Stimulated activated CD4-positive, alpha-beta T cell treated with anti-CD3 and anti-CD28 coated beads, Interleukin-1b, Interleukin-23, amount 100 ng/mL, for 1 hour (primary cell): ENCODE measurements at places on chromosomes 3 and 15.
A peak's percentile ranks its signal among the peaks of the same experiment; 100 is the strongest.

DNA sequence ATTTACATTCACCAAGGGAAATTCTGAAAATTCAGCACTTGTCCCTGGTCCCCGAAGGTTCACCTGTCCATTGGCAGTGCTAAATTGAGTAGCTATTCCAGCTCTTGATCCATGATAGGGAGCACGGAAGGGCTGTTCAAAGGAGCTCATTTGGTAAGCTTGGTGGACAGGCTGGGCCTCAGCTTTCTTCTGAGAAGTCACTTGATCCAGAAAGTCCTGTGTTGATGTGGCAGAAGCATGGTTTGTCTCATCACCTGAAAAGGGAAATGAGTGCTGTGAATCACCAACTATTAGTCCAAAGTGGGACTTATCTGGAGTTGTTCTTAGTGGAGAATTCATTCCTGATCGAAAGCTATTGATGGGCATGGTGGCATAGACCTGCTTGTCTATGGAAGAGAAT, 19.9 kb upstream of the SLC12A8 start:
- no peak for DNase-seq

- DNase-seq, result no peak
These were observed 121.9 kb downstream of the NSUN3 start for GRCh38 chr3:94184781-94185180.

- no peak for DNase-seq
These were observed 34.5 kb upstream of the ABHD10 start for GRCh38 chr3:111944372-111944771.

GRCh38 chr3:153285194-153285641, 123.2 kb downstream of the RAP2B start:
- DNase-seq, result no peak

- no peak for DNase-seq
These were observed 262.5 kb upstream of the LMCD1 start for GRCh38 chr3:8239095-8239494.

- DNase-seq, result no peak
These were observed 11.9 kb downstream of the FAIM start for GRCh38 chr3:138620431-138620830.

DNA sequence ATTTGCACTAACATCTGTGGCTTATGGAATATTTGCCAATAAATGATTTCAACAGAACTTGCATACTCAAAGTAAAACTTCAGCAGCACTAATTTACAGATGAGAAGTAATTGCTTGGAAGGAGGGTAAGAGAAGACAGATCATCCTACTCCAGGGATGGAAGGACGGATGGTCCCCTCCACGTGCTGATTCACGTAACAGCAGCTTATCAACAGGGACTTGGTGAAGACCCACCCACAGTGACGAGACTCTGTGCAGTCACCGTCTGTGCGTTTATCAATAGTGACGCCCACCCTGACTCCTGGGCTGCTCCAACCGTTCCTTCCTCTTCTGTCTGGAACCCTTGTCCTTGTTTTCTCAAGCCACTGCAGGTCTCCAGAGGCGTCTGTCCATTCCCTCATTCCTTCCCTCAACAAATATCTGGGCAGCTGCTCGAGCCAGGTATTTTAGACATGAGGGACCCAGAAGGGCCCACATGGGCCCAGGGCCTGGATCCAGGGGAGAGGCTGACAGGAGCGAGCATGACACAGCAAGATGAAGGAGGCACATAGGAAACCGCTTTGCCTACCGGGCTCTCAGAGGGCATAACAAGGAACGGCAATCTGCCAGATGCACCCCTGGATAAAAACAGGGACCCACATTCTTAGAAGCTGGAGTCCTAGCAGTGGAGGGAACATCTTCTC, 33.3 kb downstream of the PCSK6 start:
- DNase-seq, result no peak

- no peak for DNase-seq
These were observed 73.8 kb downstream of the LEKR1 start for GRCh38 chr3:156899951-156900350.

DNA sequence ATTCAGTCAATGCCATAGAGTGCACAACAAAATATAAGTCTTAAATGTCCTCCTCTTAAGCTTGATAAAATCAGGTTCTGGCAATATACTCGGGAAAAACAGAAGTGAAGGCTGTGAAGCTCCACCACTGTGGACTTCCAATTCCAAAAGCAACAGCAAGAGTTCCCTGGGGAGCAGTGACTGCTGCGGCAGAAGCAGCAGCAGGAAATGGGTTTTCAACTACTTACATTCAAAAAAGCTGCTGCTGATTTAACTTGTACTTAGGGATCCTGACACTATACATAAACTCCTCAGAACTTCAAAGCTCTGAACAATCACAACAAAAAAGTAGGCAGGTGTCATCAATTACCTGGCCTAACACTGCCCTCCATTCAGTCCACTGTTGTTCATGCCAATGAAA, 4.7 kb downstream of the CEP152 start:
- DNase-seq, result no peak

- no peak for DNase-seq
These were observed 23.2 kb downstream of the ATXN7 start for GRCh38 chr3:63886858-63887257.

DNA sequence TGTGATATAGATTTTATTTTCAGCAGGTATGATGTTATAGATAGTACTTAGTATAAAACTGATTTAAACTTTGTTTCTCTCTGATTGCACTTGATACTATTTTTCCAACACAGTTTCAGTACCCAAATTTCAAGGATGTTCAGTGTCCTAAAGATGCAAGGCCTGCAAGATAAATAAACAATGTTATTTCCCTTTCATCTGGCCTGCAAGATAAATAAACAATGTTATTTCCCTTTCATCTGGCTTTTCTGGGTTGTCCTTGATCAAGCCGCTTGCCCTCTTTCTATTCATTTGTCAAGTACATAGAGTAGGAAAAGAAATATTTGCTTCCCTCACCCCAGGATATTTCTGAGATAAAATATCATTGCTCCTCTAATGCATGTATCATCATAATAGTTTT, 571.0 kb downstream of the FGF12 start:
- DNase-seq, result no peak

DNA sequence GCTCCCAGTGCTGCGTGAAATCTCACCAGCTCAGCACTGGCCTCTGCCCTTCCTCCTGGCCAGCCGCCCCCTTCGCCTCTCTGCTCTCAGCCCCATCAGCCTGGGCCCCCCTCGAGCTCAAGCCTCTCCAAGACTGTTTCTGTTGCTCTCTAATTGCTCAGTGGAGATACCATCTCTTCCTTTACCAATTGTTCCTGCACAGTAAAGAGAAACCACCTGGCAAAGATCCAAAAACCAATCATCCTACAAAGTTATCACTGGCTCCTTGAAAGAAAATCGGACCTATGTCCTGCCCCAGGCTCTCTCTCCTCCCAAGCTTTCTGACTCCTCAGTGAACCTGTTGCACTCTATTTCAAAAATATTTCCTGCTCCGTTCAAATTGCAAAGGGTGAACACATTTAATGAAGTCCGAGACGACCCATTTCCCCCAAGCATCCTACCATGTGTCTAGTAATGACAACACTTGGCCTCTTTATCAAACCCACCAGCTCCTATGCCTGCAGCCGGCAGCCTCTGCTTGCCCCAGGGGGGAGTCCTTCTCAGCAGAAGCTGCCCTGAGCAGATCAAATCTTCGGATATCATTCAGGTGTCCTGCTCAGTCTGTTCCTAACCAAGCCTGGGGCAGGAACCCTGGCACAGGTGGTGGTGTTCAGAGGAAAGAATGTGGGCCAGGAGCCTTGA, 53.7 kb upstream of the FAM174B start:
- no peak for DNase-seq

- no peak for DNase-seq
These were observed 6.0 kb downstream of the PLIN1 start for GRCh38 chr15:89673165-89673512.

GRCh38 chr3:170244576-170244975, 22.4 kb downstream of the PRKCI start:
- no peak for DNase-seq

DNA sequence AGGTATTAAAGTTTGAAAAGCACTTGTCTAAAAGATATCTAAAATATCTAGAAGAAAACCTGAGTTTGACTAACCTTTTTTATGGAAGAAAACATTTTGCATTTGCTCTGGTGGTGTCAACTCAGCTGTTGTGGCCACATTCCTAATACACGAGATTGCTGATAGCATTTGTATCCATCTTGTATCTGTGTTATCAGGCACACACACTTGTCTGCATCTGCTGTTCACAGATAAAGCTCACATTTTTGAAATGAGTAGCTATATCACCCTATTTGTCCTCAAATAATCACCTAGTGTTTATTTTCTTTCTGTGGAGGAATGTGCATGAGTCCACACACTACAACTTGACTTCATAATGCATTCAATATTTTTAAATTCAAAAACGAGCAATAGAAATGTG, 632.3 kb upstream of the NR2F2 start:
- DNase-seq, result no peak

DNA sequence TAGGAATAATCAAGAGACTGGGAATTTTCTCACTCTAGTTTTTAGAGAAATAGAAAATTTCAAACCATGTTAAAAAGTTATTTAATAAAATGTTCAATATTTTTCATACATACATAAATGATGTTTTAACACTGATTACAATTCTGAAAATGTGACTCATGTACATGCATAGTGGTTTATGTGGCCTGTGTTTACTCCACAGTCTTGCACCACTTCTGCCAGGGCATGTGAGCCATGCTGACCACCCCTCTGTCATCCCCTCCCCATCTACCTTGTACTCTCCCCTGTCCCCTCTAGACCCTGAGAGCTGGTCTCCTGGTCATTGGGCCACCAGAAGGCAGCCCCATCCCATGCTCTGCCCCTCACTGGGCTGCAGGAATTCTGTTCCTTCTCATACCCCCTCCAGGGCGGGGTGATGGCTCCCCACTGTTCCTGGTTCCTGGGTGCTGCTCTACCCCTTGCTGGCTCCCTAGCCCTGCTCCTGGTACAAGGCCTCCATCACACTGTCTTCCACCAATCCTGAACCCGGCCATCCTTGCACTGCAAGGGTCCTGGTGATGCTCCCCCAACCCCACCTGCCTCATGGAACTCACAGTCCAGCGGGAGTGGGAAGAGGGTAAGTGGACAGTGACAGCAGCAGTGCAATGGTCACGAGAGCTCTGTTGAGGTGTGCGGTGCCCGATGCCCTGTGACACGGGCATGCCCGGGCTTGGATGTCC, 24.2 kb upstream of the SLC41A3 start:
- no peak for DNase-seq

- no peak for DNase-seq
These were observed 31.2 kb upstream of the CCDC80 start for GRCh38 chr3:112671930-112672715.

- DNase-seq, result no peak
These were observed 3.0 kb upstream of the EDEM1 start for GRCh38 chr3:5184499-5184898.

DNA sequence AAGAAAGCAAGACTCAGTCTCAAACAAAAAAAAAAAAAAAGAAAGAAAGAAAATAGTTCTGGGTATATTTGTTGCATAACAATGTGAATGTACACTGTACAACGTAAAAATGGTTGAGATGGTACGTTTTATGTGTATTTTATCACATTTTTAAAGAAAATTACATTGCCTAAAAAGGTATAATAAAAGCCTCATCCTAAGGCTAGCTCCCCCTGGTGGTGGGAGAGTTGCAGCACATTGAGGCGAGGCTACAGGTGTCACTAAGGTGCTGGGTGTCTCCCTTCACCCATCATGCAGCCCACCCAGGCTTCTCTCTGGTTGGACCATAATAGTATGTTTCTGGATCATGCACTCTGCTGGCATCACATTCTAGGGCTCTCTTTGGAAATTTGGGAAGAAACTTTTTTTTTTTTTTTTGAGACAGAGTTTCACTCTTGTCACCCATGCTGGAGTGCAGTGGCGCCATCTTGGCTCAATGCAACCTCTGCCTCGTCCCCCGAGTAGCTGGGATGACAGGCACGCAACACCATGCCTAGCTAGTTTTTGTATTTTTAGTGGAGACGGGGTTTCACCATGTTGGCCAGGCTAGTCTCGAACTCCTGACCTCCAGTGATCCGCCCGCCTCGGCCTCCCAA, 12.4 kb upstream of the RAB11A start:
- DNase-seq, result peak; percentile 63

- DNase-seq, result no peak
These were observed 3.7 kb downstream of the EOMES start for GRCh38 chr3:27718459-27718858.

GRCh38 chr15:70584838-70585706, 178.3 kb downstream of the UACA start:
- DNase-seq, result no peak

GRCh38 chr3:34150992-34151391, 352.6 kb downstream of the PDCD6IP start:
- no peak for DNase-seq

DNA sequence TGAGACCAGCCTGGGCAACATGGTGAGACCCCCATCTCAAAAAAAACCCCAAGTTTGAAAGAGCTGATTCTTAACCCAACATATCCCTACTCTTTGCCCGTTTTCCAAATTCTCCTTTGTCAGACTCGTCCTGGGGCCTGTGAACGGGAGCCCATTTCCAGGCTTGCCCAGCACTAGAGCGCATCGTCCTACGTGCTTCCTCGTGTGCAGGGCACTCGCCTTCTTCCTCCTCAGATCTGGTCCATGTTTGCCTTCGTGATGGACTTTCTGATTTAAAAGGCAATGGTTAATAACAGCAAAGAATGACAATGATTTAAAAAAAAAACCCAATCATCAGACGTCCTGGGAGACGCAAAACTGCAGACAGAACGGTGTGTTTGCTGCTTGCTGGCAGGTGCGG, 10.1 kb downstream of the MELTF start:
- DNase-seq, result no peak
